ENCODE measurements at places on chromosomes 6 and 20.

DNA sequence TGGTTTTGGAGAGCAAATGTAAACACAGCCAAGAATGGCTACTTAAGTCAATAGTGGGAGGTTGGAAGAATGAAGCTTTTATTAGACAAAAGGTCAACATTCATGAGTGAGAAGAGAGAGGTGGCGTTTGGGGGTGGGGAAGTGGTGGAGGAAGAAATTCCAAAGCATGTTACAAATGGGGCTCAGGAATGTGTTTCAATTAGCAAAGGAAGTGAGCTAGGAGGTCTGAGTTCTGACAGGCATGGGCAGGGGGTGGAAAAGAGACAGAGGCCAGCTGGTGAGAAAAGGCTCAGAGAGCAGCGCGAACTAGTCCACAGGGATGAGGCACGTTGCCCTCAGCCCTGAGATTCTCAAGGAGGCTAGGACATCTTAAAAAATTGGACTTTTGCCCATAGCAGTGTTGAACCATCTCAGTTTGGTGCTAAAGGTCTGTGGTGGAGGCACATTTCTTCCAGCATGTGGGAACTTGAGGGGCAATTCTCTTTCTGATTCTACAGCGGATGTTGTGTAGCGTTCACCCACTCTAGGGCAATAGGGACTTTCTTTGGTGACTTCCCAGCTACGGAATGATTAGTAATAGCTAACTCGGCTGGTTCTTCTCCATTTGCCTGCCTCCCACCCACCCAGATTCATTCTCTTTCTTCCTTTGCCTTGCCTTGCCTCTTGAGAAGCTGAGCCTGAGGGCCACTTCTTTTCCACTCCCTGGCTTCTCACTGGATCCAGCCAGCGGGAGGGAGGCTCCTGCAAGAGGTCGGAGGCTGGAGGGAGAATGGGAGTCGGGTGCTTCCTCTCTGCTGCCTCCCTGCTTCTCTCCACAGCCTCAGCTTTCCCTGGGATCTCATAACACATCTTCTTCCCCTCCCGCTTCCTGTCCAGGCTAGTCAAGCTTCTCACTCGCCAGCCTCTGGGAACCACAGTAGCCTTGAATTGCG is 45.1 kb upstream of the NEDD9 start:
- no peak for DNase-seq

DNA sequence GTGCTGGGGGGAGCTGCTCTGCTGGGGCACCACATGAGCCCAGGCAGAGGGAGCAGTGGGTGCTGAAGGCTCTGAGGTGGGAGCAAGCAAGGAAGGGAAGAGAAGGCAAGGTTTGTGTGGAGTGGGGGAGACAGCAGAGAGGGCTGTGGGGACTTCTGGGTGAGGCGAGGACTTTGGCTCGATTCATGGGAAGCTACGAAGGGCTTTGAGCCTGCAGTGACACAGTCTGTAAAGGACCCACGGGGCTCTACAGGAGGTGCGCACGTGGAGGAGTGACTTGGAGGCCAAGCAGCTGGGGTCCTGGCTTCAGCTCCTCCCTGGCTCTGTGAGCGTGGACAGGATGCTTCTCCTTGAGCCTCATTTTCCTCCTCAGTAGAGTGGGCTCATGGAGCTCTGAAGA is 29.1 kb upstream of the CSNK2A1 start:
- no peak for DNase-seq

- no peak for DNase-seq
Measured at GRCh38 chr6:110295451-110296165, 62.5 kb downstream of the METTL24 start.

DNA sequence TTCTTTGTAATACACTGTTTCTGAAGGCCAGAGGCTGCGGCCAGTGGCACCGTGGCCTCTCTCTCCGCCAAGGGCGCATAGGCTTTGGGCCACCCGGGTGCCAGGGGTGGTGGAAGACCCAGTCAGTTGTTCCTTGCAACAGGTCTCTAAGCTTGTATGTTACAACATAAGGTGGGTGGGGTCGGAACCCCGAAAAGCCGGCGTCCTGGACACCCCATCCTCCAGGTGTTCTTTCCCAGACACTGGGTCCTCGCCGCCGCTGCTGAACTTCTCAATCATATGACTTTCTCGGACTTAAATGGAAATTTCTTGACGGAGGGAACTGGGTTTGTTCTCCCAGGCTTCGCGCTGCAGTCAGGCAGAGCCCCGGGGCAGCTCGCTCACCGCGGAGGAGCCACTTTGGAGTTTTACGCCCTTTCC is 983 bp upstream of the KCNQ5 start:
- DNase-seq, result peak; percentile 44

DNA sequence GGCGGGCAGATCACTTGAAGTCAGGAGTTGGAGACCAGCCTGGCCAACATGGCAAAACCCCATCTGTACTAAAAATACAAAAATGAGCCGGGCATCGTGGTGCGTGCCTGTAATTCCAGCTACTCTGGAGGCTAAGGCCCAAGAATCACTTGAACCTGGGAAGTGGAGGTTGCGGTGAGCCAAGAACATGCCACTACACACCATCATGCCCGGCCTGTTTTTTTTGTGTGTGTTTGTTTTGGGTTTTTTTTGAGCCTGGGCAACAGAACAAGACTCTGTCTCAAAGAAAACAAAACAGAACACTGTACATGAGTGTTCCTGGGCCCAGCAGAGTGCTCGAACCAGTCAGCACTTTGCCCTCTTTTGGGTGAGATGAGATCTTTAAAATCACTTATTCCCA is 159.1 kb downstream of the MTHFD1L start:
- DNase-seq, result no peak

DNA sequence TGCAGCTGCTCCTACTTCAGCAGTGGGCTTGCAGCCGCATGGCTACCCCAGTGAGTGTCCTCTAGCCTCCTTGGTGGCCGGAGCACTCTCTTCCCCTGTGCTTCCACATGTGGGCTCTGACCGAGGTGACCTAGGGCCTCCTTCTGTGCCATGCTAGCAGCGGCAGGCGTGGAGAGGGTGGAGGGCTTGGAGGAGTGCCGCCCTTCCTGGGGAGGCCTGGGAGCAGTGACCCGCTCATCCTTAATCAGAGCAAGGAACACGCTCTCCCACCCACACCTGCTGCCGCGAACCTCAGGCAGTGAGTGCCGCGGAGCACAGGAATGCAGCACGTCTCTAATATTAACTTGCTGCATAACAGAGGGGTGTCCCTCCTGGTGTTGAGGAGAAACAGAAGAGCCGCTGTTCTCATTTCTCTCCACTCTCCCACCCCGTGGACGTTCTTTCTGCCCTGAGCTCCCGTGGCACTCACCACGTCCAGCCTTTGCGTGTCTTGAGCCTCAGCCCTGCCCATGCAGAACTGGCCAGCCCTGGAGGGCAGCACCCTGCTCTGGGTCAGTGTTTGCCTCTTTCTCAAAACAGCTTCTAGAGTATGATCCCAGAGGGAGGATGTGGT is 31.9 kb downstream of the DUSP22 start:
- peak; percentile 32 for DNase-seq

GRCh38 chr20:40488401-40488800 is 200.6 kb downstream of the MAFB start:
- DNase-seq, result no peak

DNA sequence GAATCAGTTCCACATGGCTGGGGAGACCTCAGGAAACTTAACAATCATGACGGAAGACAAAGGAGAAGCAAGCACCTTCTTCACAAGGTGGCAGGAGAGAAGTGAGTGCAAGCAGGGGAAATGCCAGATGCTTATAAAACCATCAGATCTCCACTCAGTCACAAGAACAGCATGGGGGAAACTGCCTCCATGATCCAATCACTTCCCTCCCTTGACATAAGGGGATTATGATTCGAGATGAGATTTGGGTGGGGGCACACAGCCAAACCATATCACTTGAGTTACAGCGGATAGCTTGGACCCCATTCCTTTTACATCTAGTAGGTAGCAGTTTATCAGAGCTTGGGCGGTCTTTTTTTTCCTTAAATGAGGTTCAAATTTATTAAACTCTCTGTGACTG is 19.1 kb downstream of the AFDN start:
- DNase-seq, result no peak

DNA sequence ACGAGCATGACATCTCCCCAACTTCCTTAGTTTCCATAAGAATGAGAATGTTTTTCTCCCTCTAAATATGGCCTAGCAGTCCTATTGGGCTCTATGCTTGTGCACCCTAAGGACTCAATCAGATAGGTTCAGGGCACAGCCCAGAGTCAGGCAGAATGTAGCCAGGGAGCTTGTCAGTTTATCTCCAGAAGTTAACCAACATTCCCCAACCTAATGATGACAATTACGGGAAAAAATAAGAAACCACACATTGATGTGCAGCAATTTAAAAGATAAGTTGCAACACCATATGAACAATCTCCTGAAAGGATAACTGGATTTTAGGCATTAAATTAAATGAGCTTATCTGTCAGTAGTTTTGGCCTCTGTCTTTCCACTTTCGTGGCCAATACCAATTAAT is 71.1 kb downstream of the HDDC2 start:
- no peak for DNase-seq

GRCh38 chr6:127317388-127318128 is 25.9 kb downstream of the ECHDC1 start:
- no peak for DNase-seq

- no peak for DNase-seq
Measured at GRCh38 chr6:41642960-41643898, 5.0 kb downstream of the MDFI start.

DNA sequence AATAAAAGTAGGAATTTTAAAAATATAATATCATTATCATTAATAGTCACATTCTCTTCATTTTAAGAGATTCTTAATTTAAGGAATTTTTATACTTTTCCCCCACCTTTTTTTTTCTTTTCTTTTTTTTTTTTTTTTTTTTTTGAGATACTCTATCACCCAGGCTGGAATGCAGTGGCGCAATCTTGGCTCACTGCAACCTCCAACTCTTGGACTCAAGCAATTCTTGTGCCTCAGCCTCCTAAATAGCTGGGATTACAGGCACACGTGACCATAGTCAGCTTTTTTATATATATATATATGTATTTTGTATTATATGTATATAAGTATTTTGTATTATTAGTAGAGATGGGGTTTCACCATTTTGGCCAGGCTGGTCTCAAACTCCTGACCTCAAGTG is 457.7 kb downstream of the CDKAL1 start:
- DNase-seq, result no peak

DNA sequence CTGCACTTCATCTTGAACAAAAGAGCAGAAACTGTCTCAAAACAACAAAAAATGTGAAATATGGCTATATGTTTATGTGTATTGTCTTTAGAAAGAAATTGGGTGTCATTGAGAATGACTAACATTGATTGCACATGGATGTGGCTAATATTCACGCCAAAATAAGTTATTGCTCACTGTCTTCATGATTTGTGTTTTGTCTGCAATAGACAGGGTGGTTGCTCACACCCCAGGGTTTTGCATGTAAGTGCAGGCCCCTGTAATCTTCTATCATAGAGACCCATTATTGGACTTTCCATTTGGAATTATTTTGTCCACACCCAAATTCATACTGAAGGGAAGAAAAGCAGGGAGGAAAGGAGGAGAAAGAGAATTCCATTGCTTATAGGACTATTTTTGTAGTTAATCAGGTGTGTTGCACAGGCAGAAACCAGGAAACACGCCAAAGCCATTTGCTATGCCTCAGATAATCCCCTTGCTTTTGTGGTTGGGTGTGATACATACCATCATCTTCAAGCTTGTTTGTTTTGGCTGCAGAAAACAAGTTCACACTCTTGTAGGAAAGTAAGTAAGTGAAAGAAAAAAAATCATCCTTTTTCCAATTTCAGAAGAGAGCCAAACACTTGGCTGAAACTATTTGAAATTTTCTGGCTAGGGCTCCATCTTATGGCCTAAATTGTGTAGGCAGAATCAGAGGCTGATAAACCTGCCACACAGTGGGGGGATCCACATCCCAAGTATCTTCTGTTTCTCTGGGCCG is 214.1 kb downstream of the COL12A1 start:
- DNase-seq, result no peak

GRCh38 chr20:33343521-33343920 is 57.8 kb downstream of the CDK5RAP1 start:
- DNase-seq, result no peak

DNA sequence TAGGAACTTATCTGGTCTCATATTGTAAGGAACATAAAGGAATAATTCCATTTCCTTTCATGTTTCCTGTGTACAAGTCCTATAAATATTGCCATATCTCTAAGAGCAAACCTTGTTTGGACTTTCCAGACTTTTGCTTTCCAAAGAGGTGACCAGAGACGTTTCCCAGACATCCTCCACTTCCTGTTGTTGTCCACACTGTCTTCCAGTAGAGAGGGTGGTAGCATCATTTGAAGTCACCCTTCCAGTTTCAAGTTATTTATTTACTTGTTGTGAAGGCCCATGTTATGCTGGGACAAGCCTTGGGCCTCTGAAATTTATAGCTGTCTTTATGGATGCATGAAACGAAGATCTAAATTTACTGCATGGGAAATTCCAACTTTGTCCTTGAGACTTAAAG is 10.6 kb upstream of the TGM3 start:
- no peak for DNase-seq

DNA sequence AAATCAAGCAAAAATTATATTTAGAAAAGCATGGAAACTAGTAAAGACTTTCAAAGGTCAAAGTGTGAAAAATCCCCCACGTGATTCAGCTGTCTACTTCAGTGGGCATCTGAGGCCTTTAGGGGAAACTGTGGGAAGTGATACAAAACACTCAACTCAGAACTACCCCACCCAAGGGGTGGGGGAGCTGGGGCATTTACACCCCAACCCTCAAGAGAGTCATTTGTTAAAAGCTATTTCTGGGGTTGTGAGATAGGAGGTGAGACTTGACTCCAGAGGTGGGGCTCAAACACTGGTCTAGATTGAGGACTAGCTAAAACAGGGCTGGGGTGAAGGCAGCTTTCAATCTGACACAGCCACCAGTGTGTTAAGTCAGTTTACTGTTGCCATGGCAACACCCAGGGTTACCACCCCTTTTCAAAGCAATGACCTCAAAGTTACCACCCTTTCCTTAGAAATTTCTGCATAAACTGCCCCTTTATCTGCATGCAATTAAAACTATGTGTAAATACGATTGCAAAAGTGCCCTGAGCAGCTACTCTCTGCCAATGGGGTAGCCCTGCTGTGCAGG is 9.9 kb upstream of the GTSF1L start:
- no peak for DNase-seq

GRCh38 chr20:7346562-7346961 is 579.1 kb downstream of the BMP2 start:
- DNase-seq, result no peak

DNA sequence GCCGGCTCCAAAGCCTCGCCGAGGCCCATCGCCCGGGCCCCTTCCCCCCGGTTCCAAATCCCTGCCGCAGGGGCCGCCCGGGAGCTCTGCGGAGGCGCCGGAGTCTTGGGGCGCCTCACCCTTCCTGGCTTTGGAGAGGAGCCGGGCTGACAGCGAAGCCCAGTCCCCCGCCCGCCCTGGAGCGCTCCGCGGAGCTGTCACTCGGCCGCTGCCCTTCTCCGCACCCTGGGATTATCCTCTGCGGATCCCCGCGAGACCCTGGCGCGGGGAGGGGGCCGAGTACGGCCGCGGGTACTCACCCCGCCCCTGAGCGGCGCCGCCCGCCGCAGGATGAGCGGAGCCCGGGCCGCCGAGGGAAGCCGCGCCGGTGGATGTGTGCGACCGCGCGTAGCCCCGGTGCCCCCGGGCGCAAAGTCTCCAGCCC is 343 bp downstream of the SNAP91 start:
- no peak for DNase-seq
